ENCODE measurements at places on chromosomes 12 and 14.

DNA sequence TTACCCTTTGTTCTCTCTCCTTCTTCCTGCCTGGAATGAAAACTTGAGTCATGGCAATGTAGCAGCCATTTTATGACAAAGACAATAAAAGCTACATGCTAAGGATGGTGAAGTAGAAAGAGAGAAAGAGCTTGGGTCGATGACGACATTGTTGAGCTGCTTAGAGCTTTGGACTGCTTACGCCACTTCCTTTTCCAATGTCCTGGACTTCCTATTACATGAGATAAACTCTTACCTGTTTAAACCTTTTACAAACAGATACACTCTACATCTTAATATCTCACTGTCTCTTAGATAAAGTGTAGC is 70.1 kb downstream of the PEBP1 start:
- DNase-seq, result no peak

- no peak for DNase-seq
Observed at GRCh38 chr12:2408262-2408661, 355.5 kb downstream of the CACNA1C start.

DNA sequence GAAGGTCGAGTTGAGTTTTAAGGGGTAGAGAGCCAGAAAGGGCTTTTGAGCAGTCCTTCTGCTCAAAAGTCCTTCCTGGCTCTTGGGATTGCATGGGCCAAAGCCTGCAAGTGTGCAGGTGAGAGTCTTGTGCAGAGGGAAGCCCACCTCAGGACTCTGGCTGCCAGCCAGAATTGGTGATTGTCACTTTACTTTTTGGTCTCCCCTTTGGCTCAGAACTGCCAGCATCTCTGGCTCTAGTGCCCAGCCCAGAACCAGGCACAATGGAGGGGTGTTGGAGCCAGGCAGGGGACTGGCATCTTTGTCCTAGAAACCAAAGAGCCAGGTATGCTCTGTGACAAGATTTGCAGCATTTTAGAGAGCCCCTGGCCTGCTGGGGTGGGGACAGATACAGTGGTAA is 23.5 kb downstream of the FAM222A start:
- no peak for DNase-seq

DNA sequence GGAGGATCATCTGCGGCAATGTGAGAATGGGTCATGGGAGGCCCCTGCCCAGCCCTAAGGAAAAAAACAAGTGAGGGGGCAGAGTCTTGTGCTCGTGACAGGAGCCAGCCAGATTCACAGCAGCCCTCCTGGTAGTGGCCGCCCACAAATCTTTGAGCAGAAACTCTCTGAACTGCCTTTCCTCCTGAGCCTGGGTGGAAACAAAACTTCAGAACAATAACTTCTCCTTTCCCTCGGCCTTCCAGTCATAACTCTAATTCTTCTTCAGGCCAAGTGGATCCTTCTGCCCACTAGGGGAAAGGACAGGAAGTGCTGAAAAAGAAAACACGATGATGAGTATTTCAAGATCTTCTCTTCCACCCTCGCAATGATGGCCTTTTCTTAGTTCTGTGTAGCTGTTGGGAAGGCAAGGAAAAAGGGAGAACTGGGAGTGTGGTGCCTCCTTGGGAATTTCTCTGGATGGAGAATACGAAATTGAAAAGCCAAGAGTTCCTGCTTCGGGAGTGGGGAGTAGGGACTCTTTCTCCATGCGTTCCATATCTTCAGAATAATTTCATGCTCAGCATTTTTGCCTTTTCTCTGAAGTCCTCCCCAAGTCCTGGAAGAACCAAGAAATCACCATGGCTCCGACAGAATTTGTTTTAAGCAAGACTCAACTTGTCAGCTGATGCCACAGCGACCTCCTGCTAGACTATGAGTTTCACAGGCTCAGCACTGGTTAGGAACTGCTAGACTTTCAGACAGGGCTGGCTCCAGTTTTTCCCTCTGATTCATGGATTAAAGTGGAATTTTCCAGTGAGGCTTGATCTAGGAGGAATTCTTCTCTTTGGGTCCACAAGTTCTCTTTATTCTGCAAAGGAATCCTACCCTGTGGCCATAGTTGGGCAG is 188.9 kb downstream of the CAND1 start:
- no peak for DNase-seq

DNA sequence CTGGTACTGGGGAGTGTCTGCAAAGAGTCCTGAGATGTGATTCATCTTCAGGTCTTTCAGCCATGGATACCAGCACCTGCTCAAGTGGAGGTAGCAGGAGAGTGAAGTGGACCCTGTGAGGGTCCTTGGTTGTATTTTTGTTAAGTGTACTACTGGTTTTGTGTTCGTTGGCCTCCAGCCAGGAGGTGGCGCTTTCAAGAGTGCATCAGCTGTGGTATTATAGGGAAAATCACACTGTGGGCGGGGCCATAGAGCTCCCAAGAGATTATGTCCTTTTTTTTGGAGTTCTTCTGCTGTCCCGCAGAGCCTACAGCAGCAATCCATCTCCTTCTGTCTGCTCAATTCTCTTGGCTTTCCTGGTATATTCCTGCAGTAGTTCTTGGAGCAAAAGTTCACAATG is 66.8 kb downstream of the SPATA7 start:
- no peak for DNase-seq

GRCh38 chr12:62003701-62004100 is 256.5 kb upstream of the USP15 start:
- no peak for DNase-seq

DNA sequence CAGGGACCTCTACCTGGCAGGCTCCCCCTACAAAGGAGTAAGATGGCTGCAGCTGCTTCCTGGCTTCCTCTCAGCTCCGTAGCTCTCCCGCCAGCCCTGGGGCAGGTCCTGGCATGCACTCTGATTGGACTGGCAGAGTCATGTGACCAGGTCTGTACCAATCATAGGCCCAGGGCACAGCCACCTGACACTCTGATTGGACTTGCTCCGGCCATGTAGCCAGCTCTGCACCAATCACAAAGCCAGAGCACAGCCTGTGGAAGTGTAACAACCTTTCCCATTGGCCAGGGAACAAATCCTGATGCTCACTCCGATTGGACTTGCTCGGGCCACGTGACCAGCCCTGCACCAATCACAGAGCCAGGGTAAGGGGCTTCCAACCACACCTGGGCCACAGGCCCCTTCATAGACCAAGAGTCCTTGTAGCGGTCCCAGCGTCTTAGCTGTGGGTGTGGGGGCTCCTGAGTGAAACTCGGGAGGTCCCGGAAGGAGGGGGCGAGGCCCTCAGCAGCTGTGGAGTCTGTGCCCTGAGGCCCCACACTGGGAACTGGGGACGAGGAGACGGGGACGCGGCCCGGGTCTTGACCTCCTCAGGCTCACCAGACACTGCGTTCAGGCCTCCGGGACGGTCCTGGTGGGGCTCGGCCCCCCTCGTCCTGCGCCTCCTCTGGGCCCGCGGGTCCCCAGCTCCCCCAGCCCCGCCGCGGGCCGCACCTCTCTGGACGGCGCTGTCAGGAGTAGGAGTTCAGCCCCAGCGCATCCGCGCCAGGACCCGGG is 210.6 kb downstream of the ADGRD1 start:
- no peak for DNase-seq

DNA sequence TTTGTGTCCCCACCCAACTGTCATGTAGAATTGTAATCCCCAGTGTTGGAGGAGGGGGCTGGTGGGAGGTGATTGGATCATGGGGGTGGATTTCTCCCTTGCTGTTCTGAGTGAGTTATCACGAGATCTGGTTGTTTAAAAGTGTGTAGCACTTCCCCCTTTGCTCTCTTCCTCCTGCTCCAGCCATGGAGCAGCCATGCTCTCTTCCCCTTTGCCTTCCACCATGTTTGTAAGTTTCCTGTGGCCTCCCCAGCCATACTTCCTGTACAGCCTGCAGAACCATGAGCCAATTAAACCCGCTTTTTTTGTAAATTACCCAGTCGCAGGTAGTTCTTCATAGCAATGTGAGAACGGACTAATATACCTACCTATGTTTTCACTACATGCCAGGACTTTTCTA is 2.6 kb upstream of the POC1B start:
- no peak for DNase-seq

DNA sequence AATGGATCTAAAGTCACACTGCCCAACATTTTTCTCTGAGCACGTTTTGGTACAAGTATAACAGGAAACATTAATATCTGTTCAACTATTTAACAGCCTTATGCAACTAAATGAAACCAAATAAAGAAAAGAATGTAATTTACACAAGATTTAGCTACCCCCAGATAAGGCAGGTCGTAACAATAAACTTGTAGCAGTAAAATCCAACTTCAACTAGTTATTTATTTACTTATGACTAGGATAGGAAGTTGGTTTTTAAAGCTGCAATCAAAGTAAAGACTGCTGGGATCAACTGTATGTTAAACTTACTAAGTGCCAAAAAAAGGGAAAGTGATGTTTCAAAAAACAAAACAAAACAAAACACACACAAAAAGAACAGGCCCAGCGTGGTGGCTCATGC is 30.9 kb downstream of the FERMT2 start:
- DNase-seq, result no peak

DNA sequence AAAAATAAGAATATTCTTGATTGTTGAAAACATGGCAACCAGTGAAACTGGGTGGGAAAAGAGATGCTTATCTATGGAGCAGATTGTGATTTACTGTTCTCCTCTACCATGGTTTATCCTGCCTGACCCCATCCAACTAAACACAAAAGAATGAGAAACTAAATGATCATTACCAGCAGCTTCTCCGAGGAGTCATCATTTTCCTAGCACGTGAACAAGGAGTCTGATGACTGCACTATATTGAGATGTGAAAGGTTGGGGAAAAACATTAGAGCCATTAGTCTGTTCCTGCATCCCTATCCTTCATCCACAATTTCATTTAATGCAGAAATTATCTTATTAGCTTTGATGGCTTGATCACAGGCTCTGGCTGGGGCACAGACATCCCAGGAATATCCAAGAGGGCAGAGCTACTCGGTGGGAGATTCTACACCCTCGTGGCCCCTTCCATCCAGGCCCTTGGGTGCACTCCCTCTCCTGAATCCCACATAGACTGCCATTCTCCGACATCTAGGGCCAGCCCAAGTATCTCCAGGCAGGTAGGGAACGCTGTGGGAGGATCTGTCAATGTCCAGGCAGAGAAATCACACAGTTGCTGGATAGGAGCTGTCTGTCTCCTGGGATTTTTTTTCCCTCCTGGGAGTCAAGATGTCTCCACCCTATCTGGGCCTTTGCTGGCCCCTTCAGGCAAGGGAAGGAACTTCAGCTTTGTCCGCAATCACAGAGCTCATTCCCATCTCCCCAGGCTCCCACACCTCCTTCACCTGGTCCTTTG is 43.3 kb upstream of the DHRS4 start:
- peak; percentile 33 for DNase-seq

DNA sequence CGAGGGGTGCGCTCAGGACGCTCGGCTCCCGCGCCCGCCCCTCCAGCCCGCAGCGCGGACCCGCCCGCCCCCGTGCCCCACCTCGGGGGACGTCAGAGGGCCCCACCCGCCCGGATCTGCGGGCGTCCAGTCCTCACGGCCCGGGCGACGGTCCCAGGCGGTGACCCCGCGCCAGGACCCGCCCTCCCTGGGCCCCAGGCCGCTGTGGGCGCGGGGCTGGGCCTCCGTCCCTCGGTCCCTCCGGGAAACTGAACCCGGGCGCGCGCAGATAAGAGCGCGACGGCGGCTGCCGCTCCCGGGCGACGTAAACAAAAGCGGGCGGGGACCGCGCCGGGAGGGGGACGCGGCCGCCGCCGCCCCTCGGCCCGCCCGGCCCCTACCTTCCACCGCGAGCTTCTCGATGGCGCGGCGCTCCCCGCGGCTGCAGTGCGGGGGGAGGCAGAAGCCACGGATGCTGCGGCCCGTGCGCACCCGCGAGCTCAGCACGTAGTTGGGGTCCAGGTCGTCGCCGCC is 1.1 kb downstream of the CKB start:
- no peak for DNase-seq

DNA sequence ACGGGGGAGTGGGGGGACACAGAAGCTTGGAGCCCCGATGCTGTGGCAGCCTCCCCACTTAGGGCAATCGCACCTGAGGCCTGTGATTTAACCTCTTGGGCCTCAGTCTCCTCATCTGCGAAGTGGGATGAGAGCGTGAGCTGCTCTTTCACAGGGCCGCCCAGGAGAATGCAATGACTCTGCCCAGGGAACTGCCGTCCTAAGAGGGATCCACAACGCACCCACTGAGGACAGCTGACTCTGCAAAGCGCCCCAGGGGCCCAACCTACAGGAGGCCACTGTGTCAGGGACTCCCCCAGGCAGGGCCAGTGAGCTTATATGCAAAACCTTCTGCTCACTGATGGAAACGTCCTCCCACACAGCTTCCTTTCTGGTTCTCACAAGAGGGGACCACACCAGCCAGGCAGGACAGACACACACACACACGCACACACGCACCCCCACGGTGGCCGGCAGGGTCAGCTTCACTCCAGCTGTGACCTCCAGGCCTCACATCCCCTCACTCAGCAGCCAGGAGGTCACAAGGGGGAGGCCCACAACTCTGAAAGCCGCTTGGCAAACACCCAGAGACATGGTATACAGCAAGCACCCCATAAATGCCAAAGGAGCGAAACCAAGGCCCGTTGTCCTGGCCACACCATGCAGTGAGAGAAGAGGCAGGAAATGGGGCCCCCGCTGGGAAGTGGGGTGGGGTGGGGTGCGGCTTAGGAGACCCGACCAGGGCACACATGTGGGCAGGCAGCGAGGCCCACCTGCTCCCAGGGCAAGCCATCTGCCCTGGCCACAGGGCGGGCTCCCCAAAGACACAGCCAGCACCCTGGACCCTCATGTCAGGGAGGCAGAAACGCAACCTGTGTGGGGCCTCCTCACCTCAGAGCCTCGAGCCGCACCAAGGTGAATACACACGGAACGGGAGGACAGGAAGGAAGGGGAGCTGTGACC is 73.3 kb downstream of the NCOR2 start:
- no peak for DNase-seq

DNA sequence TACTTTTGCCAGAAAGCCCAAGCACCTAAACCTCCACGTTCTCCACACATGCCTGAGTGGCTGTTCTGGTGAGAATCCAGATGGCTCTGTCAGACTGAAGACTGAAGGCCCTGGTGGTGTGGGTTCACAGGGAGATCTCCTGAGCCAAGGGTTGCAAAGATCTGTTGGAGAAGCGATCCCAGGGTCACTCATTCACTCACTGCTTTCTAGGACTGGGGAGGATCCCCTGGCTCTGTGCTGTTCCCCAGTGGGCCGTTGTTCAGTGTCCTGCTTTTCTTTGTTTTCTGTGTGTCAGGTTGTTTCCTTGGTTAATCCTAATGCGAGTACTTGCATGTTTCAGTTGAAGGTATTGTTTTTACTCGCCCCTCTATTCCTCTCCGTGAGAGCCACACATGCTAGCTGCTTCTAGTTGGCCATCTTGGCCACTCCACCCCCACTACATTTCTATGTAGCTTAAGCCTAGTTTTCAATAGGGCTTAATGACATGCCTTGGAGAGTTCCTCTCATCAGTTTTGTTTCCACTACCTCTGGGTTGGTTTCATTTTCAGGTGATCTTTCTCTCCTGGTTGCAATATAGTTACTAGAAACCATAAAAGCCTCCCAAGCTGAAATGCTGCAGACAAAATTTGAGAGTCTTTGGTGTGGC is 144.5 kb upstream of the SLC38A2 start:
- no peak for DNase-seq

DNA sequence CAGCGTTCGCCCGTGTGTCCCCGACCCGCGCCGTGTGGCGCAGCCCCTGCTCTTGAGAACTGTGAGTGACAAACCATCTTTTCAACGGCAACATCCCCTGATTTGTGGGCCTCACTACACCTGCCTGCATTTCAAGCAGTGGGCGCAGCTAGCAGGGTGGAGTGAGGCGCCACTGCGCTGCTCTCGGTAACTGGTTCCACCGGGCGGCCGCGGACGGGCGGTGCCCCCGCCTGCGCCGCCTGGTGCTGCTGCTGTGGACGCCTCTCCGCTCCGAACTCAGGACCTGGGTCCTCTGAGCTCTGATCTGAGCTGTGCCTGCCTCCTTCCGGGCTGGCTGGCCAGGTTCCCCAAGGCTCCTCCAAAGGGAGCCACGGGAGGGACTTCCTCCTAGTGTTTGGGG is 5.9 kb upstream of the DEGS2 start:
- no peak for DNase-seq
